Neural progenitor cell (in vitro differentiated cells): ENCODE measurements at places on chromosomes 1 and 21. TPM values are rescaled to one million over a fixed set of nuclear protein-coding genes. Genes with fewer than 3 reads are reported as not detected.

- no peak for DNase-seq
- peaks cover under 1% of the 10 kb centered on the region for H3K4me1 ChIP-seq
- H3K27me3 ChIP-seq: peaks cover 3% of the 10 kb centered on the region
- no peak overlapping the region for H3K4me3 ChIP-seq
- no peak overlapping the region for H3K27ac ChIP-seq
These were observed 5.9 kb downstream of the TNR start for GRCh38 chr1:175737451-175737850.

DNA sequence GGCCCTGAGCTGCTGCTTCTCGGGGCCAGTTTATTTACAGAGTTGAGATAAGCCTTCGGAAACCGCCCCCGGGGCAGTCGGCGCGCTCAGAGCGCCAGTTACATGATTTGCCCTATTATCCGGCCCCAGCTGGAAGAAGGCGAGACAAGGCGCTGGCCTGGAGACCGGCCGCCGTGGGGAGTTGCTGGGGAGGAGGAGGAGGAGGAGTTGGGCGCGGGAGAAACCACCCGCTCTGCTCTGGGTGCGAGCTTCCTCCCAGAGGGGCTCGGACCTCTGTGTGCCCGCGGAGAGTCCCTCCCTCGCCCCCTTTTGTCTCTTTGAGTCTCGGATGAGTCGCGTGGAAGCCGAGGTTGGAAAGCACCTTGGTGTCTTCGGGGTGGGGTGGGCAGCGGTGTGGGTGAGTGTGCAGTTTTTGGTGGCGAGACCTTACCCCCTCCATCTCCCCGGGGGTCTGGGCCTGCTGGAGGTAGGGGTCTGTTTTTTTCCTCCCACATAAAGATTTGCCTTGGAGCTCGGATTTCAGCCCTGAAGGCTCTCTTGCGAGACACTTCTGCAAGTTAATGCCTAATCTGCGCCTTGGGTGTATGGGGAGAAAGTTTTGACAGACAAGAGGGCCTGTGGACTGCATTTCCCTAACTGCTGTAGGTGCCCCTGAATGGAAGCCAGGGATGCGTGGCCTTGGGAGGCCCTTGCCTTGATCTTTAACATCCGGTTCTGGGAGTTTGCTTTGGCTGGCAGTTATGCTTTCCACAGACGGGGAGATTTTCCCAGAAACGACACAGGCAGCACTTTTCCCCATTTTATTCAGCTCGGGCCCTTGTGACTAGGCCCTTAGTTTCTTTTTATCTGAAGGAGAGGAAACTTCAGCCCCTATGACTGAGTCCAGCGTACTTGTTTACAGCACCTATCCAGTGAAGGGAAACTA is 80.0 kb downstream of the NDUFS5 start:
- peaks cover 41% of the 10 kb centered on the region for H3K4me1 ChIP-seq
- H3K27me3 ChIP-seq: no peaks in the 10 kb centered on the region
- no peaks in the 10 kb centered on the region for H3K36me3 ChIP-seq
- H3K4me3 ChIP-seq: peak overlapping the region; percentile 70

DNA sequence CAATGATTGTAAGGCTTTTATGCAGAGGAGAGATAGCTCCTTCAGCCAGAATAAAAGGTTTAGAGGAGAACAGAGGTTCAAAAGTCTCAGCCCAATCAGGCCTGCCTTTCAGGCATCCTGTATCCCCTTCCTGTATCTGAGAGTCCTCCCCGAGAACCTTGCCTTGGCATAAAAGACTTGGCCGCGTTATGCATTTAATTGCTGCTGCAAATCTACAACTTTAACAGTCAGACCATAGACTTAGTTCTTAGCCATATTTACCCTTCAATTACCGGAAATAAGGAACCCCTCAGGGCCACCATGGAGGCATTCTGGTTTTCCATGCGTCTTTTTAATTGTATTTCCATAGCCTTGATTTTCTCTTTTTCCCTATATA is 18.3 kb upstream of the HYI start:
- no peak overlapping the region for H3K27ac ChIP-seq
- no peak overlapping the region for H3K4me3 ChIP-seq
- DNase-seq: no peak
- no peaks in the 10 kb centered on the region for H3K4me1 ChIP-seq
- no peaks in the 10 kb centered on the region for H3K27me3 ChIP-seq

DNA sequence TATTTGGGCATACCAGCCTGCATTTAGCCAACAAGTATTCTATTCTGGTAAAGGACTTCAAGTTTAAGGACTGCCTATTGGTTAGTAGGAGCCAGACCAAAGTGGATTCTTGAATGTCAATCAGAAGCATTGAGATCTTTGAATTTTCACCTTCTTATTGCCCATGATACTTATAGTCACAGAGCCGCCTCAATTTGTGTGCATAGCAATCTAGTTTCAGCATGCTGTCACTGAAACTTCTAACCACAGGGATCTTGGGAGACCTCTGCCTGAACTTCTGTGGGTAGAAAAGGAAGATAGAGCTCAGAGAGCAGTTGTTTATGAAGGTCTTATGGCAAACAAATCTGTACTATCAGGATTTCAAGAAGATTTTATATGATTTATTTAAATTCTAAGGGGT is 501.4 kb upstream of the USP24 start:
- H3K36me3 ChIP-seq: no peaks in the 10 kb centered on the region
- no peak for DNase-seq
- H3K4me3 ChIP-seq: no peak overlapping the region

GRCh38 chr1:214678386-214678785 is 75.4 kb downstream of the CENPF start:
- H3K27ac ChIP-seq: no peak overlapping the region
- DNase-seq: no peak
- no peaks in the 10 kb centered on the region for H3K27me3 ChIP-seq
- no peak overlapping the region for H3K4me3 ChIP-seq
- H3K36me3 ChIP-seq: no peaks in the 10 kb centered on the region

DNA sequence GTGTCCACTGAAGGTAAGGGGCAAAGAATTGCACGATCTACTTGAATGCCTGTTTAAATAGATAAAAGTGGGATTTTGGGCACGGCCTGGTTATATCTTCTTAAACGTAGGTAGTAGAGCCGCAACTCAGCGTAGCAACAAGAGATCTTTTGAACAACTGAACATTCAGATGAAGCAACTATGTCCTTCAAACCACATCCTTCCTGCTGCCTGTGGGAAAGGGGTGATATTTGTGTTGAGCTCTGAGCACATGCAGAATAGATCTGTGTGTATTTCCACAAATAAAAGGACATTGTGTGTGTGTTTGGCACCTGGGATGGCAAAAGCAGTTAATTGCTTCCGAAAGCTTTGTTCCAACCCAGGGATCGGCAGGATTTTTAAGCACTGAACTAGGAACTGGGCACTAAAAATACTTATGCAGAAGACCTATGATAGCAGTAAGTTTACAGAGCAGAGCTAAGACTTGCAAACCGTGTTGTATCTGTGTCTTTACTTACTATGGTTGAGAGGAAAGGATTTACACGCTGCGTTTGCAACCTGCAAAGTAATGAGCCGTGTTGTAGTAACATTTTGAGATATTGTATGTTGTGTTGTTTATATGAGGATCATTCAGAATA is 333.4 kb downstream of the CHRM3 start:
- H3K4me3 ChIP-seq: no peak overlapping the region
- no peak for DNase-seq
- H3K4me1 ChIP-seq: no peaks in the 10 kb centered on the region

GRCh38 chr1:15016001-15016400 is 137.5 kb upstream of the TMEM51 start:
- no peaks in the 10 kb centered on the region for H3K36me3 ChIP-seq
- no peak overlapping the region for H3K27ac ChIP-seq
- no peak for DNase-seq
- peaks cover 12% of the 10 kb centered on the region for H3K4me1 ChIP-seq
- H3K4me3 ChIP-seq: no peak overlapping the region

GRCh38 chr1:19739628-19740027 is 60.1 kb downstream of the TMCO4 start:
- DNase-seq: no peak
- no peaks in the 10 kb centered on the region for H3K27me3 ChIP-seq
- no peak overlapping the region for H3K27ac ChIP-seq
- no peaks in the 10 kb centered on the region for H3K36me3 ChIP-seq

DNA sequence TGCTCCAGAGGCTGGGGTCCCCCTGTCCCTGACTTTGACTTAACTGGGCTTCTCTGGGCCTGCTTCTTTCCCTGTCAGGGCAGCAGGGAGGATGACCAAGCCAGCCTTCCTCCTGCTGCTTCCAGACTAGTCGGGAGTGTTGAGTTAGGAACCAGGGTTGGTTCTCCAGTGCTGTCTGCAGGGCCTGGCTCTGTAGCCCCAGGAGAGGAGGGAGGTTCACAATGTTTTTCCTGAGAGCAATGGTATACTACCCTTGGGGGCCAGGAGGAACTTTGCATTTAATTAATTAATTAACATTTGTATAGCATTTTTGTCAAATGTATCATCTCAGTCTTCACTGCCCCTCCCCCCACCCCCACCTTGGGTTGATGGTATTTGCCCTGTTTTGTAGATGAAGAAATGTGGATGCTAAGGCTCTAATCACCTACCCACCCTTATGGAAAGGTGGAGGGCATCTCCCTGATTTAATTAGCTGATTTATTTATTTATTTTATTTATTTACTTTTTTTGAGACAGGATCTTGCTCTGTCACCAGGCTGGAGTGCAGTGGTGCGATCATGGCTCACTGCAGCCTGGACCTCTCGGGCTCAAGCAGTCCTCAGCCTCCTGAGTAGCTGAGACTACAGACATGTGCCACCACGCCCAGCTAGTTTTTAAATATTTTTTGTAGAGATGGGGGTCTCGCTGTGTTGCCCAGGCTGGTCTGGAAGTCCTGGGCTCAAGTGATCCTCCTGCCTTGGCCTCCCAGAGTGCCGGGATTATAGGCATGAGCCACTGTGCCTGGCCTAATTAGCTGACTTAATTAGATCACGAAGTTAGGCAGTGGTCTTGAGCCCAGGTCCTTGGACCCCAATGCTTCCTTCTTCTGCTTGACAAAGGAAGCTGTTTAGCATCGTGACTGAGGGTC is 6.6 kb downstream of the H6PD start:
- H3K36me3 ChIP-seq: no peaks in the 10 kb centered on the region
- DNase-seq: no peak
- peaks cover 7% of the 10 kb centered on the region for H3K4me1 ChIP-seq

- no peaks in the 10 kb centered on the region for H3K27me3 ChIP-seq
- no peak for DNase-seq
- no peaks in the 10 kb centered on the region for H3K36me3 ChIP-seq
- no peak overlapping the region for H3K4me3 ChIP-seq
These were observed 16.8 kb upstream of the NID1 start for GRCh38 chr1:236081546-236082227.

DNA sequence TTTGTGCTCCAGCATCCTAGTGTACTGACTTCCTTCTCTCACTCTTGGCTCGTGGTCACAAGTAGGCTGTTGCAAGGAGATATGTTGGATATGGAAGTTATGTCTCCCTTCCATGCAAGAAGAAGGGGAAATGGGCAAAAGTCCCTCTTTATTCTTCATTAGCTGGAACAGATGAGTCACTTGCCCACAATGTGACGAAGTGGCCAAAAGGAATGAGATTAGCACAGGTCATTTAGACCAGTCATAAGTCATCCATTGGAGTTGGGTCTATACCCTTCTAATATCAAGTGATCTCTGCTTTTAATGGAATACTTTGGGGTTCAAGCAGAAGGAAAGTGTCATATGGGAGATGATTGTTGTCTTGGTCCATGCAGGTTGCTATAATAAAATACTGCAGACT is 91.2 kb upstream of the NGF start:
- H3K27me3 ChIP-seq: no peaks in the 10 kb centered on the region
- H3K36me3 ChIP-seq: no peaks in the 10 kb centered on the region
- no peak overlapping the region for H3K4me3 ChIP-seq
- H3K27ac ChIP-seq: no peak overlapping the region
- H3K4me1 ChIP-seq: no peaks in the 10 kb centered on the region
- DNase-seq: no peak

- no peak overlapping the region for H3K4me3 ChIP-seq
- H3K4me1 ChIP-seq: peaks cover 16% of the 10 kb centered on the region
- no peaks in the 10 kb centered on the region for H3K27me3 ChIP-seq
- H3K36me3 ChIP-seq: no peaks in the 10 kb centered on the region
- peak overlapping the region; percentile 51 for H3K27ac ChIP-seq
These were observed 18.1 kb downstream of the SLX9 start for GRCh38 chr21:44957901-44958451.

- DNase-seq: no peak
- no peaks in the 10 kb centered on the region for H3K4me1 ChIP-seq
- no peaks in the 10 kb centered on the region for H3K27me3 ChIP-seq
- no peaks in the 10 kb centered on the region for H3K36me3 ChIP-seq
These were observed 1.6 kb upstream of the KLHDC9 start for GRCh38 chr1:161096530-161096929.

- H3K36me3 ChIP-seq: no peaks in the 10 kb centered on the region
- no peaks in the 10 kb centered on the region for H3K4me1 ChIP-seq
- no peak overlapping the region for H3K4me3 ChIP-seq
- H3K27me3 ChIP-seq: no peaks in the 10 kb centered on the region
- no peak for DNase-seq
These were observed 43.2 kb upstream of the BACE2 start for GRCh38 chr21:41124641-41125201.

DNA sequence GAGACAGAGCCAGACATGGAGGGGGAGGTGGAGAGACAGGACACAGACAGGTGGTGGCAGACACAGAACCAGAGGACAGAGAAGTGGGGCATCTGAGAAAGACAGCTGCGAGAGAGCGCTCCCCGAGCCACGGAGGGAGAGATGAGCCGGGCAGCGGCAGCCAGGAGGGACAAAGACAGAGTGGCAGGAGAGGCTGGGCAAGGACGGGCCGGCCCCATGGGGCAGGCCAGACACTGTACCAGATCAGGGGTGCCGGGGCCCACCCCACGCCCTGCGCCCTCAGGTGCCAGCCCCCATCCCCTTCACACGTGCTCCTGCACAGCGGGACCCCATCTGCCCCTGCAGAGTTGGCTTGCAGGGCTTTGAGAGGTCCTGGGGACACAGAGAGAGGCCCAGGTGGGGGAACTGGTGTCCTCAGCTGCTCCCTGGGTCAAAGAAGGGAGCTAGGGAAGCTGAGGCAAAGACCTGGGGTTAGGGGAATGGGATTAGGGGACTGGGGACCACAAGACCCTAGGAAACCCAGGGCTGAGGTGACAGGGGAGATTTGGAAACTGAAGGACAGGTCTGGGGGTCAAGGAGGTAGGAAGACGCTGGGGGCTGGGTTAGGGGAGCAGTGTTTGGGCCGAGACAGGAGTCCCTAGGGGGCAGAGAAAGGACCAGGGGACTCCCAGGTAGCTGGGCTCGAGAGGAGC is 643 bp downstream of the FNDC5 start:
- H3K27me3 ChIP-seq: peaks cover 18% of the 10 kb centered on the region
- DNase-seq: no peak
- H3K4me1 ChIP-seq: peaks cover 28% of the 10 kb centered on the region
- no peak overlapping the region for H3K27ac ChIP-seq
- H3K36me3 ChIP-seq: no peaks in the 10 kb centered on the region

DNA sequence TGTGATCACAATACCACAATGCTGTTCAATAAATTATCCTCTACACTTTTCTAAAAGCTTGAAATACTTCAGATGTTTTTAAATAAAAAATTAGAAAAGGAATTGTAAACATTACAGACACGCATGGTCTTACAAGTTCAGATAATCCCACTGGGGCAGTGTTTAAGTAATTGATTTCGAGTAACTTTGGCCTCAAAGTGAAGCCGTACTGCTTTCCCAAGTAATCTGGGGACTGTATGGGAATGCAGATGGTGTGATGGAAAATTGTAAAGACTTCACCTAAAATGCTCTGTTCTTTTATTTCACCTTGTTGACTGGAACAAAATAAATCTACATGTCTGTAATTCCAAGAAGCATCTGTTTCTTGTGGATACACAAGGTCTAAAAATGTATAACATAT is 401.7 kb upstream of the LYPLAL1 start:
- no peak for DNase-seq
- H3K36me3 ChIP-seq: no peaks in the 10 kb centered on the region
- H3K4me1 ChIP-seq: peaks cover 8% of the 10 kb centered on the region

C4BPA gene
- 0.06 TPM in 1 of 2 replicates, not detected in the other for total RNA-seq

TACSTD2 gene
- 0.28 TPM in 1 of 2 replicates, not detected in the other for total RNA-seq

PLA2G5 gene
- not detected in 2 replicates for total RNA-seq

SIM2 gene
- total RNA-seq: not detected in 2 replicates

CYP4A22 gene
- total RNA-seq: not detected in 2 replicates

DNAJB4 gene
- total RNA-seq: 37.5 and 40.6 TPM in 2 replicates
